ENCODE measurements at places on chromosomes 13 and 19.

- DNase-seq = no peak
Measured at GRCh38 chr13:24267801-24268200, 41.6 kb upstream of the C1QTNF9 start.

DNA sequence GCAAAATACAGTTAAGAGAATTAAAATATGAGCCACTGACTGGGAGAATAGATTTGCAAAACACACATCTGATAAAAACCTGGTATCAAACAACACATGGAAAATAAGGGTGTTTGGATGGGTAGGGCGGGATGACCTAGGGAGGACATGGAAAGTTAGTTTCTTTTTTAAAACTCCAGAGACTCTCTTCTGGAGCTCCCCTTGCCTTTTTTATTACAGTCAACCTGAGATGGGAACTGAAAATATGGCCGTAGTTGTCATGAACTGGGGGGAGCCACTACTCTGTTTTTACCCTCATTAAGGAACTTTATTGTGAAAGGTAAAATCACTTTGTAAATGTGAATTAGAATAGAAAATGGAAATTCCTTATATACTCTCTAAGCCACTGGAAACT is 113.0 kb downstream of the ATP11A start:
- no peak for DNase-seq

DNA sequence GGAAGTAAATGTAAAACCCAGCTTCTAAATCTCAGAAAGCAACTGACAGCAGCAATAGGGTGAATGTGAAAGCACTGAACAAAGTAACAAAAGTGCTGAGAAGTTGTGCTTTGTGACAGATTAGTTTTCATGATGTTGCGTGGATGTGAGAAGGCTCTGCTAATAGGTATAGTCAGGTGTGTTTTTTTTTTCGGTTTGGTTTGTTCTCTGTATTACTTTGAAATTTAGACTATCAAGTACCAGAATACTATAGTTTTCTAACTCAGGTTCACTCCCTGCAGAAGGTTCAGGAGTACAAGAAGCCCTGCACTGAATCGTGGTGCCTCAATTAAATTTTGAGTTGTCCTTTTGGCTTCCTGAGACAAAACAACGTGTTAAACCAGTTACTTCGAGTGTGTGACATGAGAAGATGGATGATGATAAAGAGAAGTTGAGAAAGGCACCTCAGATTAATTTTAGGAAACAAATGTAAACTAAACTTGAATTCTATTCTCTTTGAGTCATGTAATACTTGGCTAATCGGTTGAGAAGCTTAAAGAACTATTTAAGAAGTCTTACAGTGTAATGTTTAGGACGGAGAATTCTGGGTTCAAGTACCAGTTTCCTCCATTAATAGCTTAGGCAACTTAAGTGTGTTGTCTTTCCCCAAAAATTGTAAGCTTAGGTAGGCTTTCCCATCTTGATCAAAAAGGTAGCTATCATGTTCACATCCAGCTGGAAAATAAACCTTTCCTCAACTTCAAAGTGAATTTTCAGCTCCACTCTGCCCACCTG is 10.3 kb downstream of the MIR17HG start:
- no peak for DNase-seq

DNA sequence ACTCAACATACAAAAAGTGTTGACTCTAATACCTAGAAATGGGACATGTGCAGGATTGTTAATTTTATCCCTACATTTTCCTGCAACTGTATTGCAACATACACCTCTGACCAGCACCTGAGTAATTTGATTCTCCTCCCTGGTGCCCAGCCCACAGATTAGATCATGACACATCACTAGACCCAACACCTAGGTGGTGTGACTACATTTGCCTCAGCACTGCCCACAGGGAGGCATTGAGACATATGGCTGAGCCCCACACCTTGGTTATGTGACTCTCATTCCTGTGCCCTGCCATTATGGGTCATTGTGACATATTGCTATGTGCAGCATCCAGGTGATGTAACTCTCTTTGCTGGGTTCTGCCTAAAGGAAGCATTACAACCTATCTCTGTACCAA is 13.2 kb upstream of the ZNF254 start:
- DNase-seq = no peak

- DNase-seq = peak; percentile 76
Measured at GRCh38 chr13:45511310-45512097, 46.8 kb downstream of the COG3 start.

DNA sequence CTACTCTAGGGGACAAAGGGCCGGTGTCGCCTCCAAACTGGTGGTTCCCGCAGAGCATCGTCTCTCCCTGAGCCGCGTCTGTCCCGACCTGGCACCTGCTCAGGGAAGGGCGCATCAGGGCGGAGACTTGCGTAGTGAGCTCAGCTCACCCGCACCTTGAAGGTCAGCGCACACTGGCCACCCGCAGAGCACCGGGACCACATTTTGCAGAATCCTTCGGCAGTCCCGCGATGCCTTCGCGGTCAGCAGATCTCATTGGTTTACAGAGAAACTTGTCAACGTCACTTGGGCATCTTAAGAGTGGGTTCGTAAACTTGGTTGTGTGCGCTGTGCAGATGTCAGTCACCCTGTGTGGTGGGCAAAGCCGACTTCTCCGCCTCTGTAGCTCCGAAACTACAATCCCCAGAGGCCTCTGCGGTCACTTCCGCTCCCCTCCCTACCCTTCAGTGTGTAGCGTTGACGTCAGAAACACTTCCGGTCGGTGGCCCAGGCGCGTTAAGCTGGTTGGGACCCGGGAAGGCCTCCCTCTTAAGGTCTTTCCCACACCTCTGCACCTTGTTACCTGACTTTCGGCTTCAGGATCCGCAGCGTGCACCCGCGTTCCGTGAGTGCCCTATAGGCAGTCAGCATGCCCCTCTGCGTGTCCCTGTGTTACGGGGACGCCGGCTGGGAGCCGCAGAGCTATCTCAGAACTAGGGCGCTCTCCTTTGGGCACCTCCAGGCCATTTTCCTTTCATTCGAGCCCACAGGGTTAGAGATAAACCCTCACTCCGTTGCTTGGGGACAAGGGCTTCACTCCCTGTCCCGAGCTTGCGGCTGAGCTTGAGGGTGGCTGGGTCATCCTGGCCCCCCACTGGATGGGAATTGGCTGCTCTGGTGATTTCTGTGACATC is 36.5 kb upstream of the ZNF527 start:
- peak; percentile 89 for DNase-seq

DNA sequence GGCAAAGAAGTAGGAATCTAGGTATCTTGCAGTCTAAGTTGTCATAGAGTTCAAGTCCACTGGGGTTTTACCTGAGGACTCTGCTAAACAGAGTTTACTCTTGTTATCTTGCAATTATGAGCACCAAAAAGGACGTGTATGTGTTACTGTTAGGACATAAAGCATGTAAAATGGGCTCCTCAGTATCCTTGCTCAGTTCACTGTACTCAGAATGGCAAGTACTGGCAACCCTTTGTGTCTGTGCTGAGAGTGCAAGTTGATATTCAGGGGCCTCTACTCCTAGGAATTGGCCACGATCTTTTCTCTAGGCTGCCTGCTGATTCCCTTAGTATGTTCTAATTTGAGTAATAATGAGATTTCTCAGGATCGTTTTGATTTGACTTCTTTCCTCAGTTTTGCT is 13.3 kb downstream of the TDRD3 start:
- DNase-seq = no peak

- no peak for DNase-seq
Measured at GRCh38 chr19:58560007-58560887, 1.8 kb upstream of the UBE2M start.

DNA sequence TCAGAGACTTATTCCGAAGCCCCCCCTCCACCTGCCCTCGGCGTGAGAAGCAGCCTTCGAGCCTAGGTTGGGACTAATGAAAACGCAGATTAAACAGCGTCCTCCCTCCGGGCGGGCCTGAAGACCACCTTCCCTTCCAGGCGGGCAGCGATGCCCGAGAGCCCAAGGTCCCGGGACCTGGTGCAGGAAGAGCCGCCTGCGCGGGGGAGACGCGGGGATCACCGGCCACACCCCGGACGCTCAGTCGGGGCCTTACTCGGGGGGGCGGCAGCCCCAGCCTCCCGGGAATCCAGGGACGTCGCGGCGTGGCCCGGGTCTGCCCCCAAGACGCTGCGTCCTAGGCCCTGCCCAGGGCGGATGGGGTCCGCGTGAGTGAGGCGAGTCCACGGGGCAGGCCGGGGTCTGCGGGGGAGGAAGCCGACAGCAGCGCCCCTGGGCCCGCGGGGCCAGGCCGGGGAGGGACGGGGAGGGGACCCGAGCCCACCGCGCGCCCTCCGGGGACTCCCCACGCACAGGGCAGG is 33.3 kb upstream of the SPACA7 start:
- no peak for DNase-seq

DNA sequence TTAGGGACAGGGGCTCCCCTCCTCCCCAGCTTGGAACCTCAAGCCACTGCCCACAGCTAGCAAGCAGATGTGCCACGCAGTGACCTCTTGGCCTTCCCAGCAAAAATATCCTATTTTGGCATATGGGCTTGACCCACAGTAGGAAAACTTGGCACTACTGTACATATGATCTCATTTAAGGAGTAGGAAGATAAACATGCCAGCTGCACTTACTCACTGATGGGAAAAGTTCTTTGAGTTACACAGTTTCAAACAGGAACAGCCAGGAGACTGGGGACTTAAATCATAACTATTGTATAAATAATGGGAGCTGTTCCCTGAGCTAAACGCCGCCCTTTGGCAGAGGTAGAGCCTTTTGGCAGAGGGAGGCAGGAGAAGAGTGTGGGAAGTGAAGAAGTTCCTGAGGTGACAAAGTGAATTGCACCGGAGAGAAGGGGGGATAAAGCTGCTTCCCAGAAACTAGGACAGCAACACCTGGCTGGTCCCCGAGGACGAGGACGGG is 6.1 kb downstream of the SACS start:
- no peak for DNase-seq

DNA sequence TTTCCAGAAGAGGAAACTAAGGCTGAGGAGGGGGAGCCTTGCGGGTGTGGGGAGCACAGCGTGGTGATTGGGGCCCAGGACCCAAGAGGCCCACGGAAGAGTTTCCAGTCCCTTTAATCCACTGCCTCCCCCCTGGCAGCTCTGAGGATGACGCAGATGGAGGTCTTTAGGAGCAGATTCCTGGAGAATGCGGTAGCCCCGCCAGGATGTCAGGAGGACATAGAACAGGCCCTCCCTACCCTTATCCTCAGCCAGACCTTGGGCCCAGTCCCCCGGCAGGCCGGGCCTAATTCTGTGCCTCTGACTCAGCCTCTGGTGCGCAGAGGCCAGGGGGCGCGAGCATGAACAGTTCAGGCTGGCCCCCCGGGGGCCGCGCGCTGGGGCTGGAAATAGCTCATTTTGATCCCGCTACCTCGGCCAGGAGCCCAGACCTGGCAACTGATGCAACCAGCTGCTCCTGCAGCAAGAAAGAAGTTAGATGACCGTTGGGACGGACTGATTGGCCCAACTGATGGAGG is 461 bp upstream of the HSPB6 start:
- DNase-seq = peak; percentile 23

GRCh38 chr13:62524061-62524460 is 1108.4 kb upstream of the PCDH20 start:
- no peak for DNase-seq

GRCh38 chr19:16861834-16862233 is 27.0 kb upstream of the F2RL3 start:
- no peak for DNase-seq

- no peak for DNase-seq
Measured at GRCh38 chr19:45597425-45598111, 4.4 kb downstream of the GPR4 start.

DNA sequence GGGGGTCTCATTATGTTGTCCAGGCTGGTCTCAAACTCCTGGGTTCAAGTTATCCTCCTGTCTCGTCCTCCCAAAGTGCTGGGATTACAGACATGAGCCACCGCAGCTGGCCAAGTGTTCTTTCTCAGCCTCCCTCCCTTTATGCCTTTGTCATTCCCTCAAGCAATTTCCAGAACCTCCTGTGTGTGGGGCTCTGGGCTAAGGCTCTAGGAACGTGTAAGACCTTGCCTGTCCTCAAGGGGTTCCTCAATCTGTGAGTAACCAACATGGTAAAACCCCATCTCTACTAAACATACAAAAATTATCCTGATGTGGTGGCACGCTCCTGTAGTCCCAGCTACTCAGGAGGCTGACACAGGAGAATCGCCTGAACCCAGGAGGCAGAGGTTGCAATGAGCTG is 15.5 kb upstream of the SPACA4 start:
- DNase-seq = peak; percentile 17

- no peak for DNase-seq
Measured at GRCh38 chr13:29991343-29991742, 140.9 kb upstream of the UBL3 start.

- DNase-seq = peak; percentile 15
Measured at GRCh38 chr13:24218977-24219376, 58.5 kb downstream of the SPATA13 start.

DNA sequence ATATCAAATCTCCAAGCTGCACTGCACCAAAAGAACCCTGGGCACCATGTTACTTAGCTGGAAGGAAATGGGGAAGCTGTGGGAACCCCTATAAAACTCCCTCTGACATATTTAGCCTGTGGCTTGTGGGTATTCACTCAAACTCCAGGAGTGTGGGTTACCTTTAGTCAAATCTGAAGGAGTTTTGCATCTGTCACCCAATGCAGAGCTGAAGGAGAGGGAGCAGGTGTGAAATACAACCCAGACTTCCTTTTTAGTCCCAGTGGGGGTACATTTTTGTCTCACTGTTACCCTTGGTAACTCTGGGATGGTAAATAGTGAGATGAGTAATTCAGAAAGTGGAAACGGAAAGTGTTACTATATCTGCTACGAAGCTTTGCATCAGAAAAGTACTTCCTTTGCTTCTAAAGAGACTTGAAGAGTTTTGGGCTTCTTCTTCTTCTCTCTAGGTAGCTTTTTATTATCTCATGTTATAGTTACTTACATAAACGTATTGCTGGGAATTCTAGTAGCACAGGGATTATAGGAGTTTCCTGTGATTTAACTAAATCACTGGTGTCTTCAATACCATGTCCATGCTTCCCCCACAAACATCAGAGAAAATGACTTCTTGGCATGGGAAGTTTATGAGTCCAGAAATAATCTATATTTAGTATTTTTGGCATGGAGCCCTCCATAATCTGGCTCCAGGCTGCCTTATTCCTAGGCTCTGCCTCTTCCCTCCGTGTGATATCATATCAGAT is 105.9 kb downstream of the AKAP11 start:
- peak; percentile 50 for DNase-seq

- DNase-seq = no peak
Measured at GRCh38 chr19:18650468-18651041, 13.7 kb downstream of the KLHL26 start.

GRCh38 chr13:32917504-32917903 is 98.7 kb upstream of the KL start:
- no peak for DNase-seq

DNA sequence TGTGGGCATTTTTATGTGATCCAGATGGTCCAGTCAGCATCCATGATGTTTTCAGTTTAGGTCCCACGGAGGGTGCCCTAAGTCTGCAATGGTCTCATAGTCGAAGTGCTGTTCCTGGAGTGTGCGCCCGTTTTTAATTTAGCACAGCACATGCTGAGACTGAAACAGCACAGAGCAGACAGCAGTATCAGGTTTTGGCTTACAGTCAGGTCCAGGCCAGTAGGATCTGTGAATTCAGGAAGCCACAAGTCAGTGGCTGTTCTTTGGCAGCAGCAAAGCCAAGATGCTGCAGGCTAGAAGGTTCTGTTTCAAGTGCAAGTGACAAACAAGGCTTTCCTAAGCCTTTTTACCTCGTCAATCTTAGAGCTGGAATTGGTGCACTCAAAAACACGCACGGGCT is 18.3 kb downstream of the FBXO27 start:
- no peak for DNase-seq

GRCh38 chr13:110676595-110677587 is 29.0 kb downstream of the CARS2 start:
- peak; percentile 54 for DNase-seq
